NCI-H1436 (cell line): ENCODE measurements at places on chromosomes 16 and 17.

GRCh38 chr16:71971571-71971970 lies 28.6 kb downstream of the PKD1L3 start:
- no peak for DNase-seq

GRCh38 chr16:12228602-12229499 lies 252.3 kb downstream of the SNX29 start:
- DNase-seq: peak; percentile 35

DNA sequence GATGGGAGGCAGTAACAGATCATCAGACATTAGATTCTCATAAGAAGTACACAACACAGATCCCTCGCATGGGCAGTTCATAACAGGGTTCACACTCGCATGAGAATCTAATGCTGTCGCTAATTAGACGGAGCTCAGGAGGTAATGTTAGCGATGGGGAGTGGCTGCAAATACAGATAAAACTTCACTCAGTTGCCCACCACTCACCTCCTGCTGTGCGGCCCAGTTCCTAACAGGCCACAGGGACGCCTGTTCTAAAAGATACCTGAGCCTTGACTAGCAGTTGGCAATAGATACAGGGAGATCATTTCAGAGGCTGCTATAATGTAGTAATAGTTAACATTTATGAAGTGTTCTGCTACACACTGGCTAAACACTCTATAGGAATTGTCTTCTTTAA lies 4.9 kb downstream of the PTRH2 start:
- DNase-seq: no peak

DNA sequence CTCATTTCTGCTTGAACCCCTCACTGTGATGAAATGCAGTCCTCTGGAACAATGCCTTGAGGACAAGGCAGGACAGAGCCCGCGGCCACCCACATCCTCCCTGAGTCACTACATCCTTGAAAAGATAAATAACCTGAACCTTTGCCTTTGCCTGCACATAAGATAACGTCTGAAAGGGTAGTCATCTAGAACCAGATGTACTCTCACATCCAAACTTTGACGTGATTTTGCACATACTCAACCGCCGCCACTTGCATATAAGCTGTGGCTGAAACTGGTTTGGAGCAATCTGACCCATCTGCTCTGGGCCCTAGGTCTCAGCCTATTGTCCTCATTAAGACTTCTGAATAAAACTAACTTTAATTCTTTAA lies 252.1 kb downstream of the PHKB start:
- no peak for DNase-seq

DNA sequence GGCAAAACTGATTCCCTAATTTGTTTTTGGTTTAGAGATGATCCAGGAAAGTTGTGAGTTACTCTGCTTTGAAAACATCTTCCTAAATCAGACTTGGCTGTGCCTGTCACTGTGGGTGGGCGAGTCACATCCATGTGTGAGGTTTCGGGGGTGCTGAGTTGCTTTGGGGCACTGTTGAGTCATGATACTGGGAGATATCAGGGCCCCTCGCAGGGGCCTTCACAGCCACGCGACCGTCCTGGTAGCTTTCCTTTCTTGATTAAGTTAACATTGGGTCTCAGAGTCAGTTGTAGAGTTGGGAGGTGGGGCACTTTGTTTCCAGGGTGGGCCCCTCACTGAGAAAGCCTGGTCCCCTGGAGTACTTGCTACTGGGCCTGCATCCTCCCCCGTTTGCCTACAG lies 58.3 kb upstream of the LGALS9 start:
- DNase-seq: no peak

DNA sequence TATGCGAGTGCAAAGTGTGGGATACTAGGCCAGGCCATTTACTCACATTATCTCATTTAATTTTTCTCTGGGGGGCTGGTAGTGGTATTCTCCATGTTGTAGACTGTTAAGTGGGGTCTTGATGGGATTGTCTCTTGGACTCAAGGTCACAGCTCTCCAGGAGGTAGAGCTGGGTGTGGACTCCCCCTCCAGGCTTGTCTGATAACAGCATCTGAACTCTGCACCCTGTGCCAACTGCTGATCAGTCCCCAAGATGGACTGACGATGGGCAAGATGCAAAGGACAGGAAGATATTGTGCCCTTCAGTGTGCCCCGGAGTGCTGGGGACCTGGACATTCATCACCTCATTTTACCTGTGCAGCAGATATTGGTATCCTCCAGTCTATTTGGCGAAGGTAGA lies 147.8 kb downstream of the MSI2 start:
- no peak for DNase-seq

DNA sequence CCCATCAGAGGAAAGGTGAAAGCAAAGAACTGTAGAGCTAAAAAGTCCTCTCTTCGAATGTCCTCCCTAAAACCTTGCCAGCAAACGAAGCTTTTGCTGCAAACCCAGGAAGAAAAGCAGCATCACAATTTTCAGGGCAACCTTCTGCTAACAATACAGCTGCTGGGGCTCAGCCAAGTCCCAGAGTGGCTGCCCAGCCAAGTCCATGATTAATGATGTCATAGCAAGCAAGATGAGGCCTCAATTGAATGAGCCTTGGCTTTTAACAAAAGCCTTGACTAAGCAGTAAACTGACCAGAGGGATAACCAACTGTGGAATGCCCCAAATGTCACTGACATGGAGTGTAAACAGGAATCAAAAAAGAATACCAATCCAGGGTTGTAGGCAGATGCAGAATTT lies 342.7 kb downstream of the PMP22 start:
- no peak for DNase-seq

GRCh38 chr17:69057280-69057679 lies 3.4 kb downstream of the ABCA9 start:
- DNase-seq: no peak

DNA sequence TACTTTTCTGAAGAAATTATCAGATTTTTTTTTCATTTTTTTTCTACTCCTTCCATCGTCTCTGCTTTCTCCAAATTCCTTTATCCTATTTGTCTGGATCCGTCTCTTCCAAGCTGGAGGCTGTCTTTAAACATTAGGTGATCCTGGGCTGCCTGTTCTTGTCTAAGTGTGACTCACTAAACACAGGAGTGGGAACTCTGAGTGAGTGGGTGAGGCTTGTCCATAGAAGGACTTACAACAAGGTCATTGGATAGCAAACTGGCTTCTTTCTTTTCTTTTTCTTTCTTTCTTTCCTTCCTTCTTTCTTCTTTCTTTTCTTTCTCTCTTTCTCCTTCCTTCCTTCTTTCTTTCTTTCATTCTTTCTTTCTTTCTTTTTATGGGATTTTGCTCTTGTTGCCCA lies 18.2 kb downstream of the ALOX15 start:
- no peak for DNase-seq

DNA sequence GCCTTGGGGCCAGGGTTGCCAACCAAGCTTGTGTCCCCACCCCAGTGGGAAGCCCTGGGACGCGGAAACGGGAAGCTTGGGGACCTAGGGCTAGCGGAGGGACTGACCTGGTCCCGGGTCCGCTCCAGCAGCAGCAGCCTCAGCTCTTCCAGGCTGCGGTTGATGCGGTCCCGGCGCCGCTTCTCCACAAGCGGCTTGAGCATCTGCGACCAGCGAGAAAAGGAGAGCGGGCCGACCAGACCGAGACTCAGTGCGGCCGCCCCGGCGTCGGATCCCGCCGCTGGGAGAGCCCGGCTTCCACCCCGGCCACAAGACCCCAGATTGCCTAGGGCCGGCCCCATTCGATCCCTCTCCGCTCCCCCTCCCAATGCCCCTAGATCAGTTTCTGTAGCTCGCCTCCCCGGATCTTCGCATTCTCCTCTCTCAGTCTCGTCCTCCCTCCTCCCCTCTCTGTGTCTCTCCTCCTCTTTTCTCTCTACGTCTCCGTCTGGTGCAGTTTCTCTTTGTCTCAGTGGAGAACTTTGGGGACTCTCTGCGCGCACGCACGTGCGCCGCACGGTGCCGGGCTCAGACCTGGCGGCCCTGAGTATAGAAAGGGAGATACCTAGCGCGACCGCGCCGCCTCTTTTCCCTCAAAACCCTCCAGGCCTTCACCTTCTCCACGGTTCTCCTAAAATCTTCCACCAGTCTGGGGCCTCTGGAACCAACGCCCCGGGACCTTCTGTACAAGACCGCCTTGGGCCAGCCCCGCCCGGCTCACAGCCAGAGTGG lies 797 bp downstream of the HES7 start:
- no peak for DNase-seq

DNA sequence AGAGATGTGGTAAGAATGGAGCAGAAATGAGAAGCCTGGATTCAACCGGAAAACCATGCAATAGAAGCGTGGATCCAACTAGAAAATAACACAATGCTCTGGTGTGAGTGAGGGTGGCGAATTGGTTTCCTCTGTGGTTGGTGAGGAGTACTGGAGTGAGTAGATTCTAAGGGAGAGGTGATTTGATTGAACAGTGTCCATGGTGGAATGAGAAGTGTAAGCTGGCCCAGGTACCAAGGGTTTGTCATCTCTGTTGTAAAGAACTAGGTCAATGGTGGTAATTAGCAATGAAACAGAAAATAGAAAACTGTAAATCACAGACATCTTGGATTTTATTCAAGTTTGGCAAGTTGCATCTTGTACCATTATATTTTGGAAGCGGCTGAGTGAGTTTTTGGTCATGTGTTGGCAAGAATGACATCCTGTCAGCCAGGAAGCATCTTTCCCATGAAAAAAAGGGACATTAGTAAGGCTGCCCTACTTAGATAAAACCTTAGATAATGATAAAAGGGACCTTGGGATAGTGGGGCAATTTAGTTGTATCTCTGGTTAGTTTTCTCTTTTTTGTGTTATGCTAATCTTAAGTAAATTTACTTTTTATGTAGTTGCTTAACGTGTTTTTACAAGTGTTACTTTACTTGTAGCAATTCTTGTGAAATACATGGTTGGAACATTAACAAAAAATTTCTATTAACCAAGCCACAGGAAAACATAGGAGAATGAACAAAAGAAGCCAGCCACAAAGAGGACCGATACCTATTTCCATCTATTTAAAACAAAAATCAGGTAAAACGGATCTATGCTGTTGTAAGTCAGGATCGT lies 20.9 kb downstream of the HSD17B2 start:
- DNase-seq: no peak

GRCh38 chr17:59870482-59870881 lies 22.3 kb downstream of the TUBD1 start:
- no peak for DNase-seq

GRCh38 chr17:74654742-74655141 lies 31.2 kb upstream of the CD300E start:
- DNase-seq: no peak

- no peak for DNase-seq
Measured at GRCh38 chr16:88434746-88435145, 18.3 kb upstream of the ZFPM1 start.

GRCh38 chr16:88636488-88637265 lies 1.7 kb upstream of the IL17C start:
- no peak for DNase-seq

DNA sequence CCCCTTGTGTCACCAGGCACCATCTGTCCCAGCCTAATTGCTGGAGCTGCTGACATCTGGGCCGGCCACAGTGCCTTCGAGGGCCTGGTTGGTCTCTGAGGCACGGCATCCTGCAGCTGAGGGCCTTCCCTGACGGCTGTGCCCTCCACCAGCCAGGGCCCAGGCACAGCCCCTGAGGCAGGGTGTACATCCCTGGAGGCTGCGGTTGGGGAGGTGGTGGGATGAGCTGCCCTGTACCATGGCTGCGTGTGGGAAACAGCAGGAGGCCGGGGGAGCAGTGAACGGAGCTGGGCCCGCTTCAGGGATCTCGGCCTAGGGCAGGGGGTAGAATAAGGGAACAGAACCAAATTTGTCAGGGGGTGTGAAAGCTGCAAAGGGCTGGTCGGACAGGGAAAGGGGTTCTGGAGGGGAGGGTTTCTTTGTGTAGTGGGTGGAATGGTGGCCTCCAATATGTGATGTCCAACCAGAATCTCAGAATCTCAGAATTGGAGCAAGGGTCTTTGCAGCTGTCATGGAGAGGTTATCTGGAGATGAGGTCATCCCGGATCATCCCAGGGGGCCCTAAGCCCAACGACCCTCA lies 10.0 kb upstream of the SLC38A10 start:
- DNase-seq: no peak

GRCh38 chr17:64574646-64575045 lies 67.9 kb downstream of the CEP95 start:
- DNase-seq: no peak

DNA sequence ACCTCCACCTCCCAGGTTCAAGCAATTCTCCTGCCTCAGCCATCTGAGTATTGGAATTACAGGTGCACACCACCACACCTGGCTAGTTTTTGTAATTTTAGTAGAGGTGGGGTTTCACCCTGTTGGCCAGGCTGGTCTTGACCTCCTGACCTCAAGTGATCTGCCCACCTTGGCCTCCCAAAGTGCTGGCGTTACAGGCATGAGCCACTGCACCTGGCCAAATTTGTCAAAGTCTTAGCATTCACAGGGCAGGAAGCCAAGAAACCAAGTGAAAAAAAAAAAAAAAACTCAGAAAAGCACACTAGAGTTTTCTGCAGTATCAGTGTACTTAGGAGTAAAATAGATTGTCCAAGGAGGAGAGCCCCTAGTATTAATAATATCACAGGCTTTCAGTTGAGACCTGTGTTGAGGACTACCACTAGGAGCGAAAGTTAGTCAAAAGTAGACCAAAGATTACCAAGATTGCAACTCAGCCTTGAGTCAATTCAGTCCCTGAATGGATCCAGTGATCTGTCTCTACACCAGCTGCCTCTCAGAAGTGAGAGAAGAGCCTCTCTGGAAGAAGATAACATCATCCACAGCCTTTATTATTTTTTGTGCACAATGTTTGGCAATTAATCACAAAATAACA lies 159.7 kb downstream of the CEP112 start:
- DNase-seq: no peak

- DNase-seq: no peak
Measured at GRCh38 chr17:50558581-50558940, 2.0 kb upstream of the CACNA1G start.

DNA sequence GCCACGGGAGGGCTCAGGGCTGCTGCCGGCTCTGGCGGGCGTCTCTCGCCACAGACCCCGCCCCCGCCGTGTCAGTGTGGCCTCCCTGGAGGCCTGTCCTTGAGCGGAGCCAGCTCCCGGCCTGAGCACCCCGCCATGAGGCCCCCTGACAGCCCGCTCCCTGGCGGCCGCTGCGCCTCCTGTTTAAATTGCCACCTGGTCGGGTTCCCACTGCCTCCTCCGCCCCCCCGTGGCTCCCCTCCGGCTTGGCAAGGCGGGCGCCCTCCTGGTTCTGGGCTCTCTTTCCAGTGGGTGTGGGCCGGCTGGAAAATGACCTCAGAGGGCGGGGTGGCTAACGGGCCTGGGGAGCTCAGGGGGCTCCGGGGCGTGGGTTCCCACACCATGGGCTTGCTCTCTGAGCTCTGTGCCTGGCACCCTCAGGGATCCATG lies 42.1 kb upstream of the SSTR5 start:
- no peak for DNase-seq
